Ovary (tissue), 10 donors: ENCODE measurements at places on chromosomes 3 and 15.

DNA sequence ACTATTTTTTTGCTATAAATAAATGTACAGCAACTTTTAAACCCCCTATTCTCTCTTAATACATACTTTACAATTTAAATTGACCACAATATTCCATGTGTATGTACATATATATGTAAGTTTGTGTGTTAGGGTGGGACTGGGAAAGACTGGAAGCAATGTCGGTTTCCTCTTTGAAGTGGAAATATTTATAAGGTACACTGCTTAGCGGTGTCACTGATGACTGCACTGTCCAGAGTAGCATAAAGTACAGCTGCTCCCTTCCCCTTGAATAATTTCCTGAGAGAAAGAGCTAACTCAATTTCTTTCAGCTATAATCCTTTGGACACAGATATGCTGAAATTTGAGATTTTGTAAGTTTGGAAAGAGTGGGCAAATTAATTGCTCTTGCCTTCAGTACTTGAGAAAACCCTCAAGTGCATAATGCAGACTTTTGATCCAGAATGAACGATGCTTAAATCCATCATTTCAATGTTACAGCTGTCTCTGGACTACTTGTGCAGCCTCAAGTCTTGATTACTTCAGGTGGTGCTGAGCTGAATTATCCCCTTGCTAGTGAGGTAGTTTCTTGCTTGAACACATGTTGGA lies 267.0 kb upstream of the CFAP20DC start:
- no peak for DNase-seq

DNA sequence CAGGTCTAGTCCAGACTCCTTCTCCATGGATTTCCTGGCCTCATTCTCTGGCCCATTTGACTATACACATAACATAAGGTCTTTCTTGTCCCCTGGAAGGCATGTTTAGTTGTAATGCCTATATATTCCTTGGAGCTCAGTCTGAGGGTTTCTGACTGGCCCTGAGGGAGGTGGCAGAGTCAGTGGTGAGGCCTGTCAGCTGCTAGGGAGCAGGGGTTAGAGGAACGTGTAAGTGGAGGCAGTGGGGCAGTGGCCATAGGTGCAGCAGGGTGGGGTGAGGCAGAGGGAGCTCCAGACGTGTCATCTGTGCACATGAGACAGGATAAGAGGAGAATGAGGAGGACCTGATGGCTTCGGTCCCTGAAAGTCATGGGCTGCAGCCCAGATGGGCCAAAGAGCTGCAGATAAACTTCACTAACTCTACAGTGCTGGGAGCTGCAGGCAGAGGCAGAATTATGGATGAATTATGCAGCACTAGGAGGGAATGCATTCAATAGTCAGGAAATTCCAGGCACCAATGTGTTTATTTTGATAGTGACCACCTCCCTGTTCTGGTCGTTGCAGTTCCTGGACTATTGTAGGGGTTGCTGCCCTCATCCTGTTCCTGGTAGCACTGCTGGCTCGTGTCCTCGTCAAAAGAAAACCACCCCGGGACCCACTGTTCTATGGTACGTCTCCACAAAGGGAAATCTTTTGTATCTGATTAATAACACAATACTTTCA lies 4.9 kb downstream of the TM6SF1 start:
- DNase-seq: no peak

DNA sequence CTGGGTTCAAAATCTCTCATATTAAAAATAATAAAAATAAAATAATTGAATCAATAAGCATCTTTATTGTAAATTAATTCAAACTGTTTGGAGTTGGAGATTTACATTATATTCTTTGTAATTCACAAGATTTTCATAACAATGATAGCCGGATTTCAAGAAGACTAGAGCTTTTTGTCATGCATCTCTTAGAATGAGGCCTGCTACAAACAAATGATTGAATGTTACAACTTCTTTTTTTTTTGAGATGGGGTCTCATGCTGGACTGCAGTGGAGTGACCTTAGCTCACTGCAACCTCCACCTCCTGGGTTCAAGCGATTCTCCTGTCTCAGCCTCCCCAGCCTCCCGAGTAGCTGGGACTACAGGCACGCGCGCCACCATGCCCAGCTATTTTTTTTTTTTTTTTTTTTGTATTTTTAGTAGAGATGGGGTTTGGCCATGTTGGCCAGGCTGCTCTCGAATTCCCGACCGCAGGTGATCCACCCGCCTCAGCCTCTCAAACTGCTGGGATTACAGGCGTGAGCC lies 3.5 kb downstream of the SLTM start:
- no peak for DNase-seq

GRCh38 chr15:68561171-68561900 lies 17.5 kb upstream of the CORO2B start:
- no peak for DNase-seq
